ENCODE measurements at places on chromosomes 11 and 22.

- no peak for DNase-seq
Observed at GRCh38 chr11:100778166-100778785, 91.2 kb downstream of the ARHGAP42 start.

DNA sequence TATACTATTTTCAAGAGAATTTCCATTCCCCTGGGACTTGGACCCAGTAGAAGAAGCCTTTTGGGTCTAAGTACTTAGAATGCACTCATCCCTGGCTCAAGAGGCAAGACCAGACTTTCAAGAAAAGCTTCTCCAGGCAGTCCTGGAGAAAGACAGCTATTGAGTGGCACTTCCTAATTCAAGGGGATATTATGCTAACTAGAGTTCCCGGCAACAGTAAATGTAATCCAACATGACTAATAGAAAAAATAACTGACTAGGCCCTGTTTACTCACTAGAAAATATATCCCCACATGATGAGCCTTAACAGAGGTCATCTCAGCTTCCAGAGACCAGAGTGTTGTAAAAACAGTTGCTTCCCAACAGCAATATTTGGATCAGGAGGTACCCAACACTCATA is 47.2 kb upstream of the AKIP1 start:
- peak; percentile 25 for DNase-seq

DNA sequence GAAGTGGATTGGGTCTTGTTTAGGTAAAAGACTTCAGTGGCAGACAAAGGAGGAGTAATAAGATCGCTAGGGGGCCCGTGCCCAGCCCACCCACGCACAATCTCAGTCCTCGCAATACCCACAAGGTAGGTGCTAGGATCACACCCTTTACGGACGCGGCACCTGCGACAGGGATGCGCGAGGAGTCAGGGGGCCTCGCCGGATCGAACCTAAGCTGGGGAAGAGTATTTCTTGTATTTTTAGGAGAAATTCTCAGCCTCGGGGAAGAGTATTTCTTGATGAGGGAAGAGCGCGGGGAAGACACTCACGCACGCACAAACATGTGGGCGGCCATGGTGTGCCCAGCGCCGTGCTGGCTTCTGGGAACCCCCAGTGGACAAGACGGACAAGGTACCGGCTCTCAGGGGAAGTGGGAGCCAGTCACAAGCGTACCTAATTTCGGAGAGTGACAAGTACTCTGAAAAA is 745 bp upstream of the FAM118A start:
- no peak for DNase-seq

- DNase-seq, result no peak
Observed at GRCh38 chr11:119307974-119308373, 9.0 kb downstream of the MCAM start.

GRCh38 chr22:48896766-48897644 is 930.7 kb downstream of the BRD1 start:
- DNase-seq, result no peak

DNA sequence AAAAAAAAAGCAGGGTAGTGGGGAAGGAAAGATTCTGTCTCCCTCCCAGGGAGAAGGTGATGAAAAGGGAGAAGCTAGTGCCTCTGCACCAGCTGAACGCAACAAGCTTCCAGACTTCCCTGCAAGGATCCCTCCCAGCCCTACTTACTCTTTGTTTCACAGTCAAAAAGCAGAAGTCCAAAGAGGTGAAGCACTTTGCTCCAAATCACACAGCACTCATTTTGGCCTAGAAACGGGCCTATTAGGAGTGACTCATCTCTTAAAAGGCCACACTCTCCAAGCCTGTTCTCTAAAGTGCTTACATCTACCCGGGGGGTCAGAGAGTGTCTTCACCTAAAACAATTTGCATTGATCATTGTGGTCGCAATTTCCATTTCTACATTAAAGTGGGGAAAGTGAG is 17.7 kb upstream of the GRK3 start:
- DNase-seq, result peak; percentile 91

DNA sequence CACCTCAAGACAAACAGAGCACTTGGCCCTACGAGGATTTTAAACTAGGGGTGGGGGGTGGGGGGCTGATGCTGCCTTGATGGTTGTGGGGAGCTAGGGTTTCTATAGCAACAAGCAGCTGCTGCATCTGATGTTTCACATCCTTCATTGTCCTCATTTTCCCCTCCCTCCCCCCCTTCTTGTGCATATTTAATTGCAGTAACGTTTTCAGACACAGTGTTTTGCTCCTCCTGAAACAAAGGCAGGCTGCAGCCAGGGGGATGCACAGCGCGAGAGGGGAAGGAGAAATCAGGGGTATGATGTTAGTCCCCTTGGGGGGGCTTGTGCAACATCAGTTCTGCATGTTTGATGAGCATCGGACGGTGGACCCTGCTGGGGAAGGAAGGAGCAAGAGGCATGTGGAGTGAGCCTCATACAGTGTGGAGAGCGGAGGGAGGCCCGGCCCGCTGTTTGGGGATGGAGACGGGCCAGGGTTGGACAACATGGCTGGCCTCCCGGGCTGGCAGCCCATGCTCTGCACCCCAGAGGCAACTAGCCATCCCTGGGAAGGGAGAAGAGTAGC is 208.3 kb downstream of the CEP164 start:
- DNase-seq, result no peak

- DNase-seq, result no peak
Observed at GRCh38 chr11:8375932-8376331, 112.3 kb upstream of the LMO1 start.

DNA sequence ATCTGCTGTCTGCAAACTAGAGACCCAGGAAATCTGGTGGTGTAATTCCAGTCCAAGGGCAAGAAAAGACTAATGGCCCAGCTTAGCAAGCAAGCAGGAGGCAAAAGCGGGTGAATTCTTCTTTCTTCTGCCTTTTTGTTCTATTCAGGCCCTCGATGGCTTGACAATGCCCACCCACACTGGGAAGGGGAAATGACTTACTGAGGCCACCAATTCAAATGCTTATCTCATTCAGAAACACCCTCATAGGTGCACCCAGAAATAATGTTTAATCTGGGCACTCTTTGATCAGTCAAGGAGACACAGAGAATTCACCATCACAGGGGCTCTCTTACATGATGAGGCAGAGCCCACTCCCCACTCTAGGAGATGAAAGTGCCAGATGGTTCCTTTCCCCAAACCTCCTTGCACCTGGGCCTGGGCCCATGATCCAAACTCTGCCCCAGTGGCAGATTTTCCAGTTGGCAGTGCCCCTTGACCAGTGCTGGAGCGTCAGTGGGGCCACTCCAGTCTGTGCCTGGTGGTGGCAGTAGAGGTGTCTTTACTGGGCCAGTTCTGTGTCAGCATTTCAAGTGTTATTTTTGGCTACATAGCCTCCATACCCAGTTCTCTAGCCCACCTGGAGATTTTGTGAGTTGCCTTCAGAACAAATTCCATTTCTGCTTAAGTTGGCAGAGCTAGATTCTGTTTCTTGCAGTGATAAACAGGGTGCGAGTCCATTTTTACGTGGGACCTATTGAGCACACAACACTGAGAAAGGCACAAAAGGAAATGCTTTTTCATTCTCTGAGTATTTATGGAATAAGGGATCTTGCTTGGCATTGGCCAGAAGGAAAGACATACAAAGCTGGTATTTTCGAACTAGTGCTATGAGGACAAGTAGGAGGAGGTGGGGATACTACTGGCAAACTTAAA is 7.5 kb downstream of the ELMOD1 start:
- peak; percentile 24 for DNase-seq

- DNase-seq, result peak; percentile 51
Observed at GRCh38 chr22:17639247-17639741, 737 bp downstream of the BCL2L13 start.

Data from suppressor macrophage treated with lipopolysaccharide for 4 hours (primary cell).